ENCODE measurements at places on chromosomes 3 and 15.

- DNase-seq, result no peak
Measured at GRCh38 chr3:156035158-156035557, 85.2 kb upstream of the KCNAB1 start.

- DNase-seq, result no peak
Measured at GRCh38 chr3:42886294-42886822, 10.7 kb upstream of the CYP8B1 start.

GRCh38 chr15:68337826-68338225, 60.3 kb downstream of the FEM1B start:
- no peak for DNase-seq

GRCh38 chr3:142960322-142960850, 3.1 kb downstream of the PAQR9 start:
- no peak for DNase-seq

GRCh38 chr3:103950676-103951075, 1416.0 kb upstream of the ALCAM start:
- DNase-seq, result no peak

DNA sequence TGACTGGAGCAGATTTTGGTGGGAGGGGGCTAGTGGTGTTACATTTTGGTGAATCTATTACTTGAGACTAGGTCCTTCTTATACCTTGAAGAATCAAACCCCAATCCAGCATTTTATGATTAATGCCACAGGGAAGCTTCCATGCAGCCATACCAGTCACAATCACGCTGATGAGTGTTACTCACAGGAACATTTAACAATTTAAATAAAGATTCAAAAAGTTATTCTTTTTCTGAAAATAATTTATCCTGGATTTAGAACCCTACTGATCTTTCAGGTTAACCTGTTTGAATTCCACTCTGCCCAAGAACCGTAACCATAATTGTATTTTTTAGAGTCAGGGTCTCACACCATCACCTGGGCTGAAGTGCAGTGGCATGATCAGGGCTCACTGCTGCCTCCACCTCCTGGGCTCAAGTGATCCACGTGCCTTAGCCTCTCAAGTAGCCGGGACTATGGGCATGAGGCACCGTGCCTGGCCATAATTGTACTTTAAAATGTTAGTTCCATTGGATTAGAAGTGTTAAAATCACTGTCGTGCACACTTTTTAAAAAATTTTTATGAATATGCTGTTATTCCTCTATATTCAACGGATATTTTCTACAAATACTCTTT, 929 bp upstream of the MTMR10 start:
- no peak for DNase-seq

GRCh38 chr15:48861813-48862431, 16.0 kb upstream of the EID1 start:
- DNase-seq, result no peak

DNA sequence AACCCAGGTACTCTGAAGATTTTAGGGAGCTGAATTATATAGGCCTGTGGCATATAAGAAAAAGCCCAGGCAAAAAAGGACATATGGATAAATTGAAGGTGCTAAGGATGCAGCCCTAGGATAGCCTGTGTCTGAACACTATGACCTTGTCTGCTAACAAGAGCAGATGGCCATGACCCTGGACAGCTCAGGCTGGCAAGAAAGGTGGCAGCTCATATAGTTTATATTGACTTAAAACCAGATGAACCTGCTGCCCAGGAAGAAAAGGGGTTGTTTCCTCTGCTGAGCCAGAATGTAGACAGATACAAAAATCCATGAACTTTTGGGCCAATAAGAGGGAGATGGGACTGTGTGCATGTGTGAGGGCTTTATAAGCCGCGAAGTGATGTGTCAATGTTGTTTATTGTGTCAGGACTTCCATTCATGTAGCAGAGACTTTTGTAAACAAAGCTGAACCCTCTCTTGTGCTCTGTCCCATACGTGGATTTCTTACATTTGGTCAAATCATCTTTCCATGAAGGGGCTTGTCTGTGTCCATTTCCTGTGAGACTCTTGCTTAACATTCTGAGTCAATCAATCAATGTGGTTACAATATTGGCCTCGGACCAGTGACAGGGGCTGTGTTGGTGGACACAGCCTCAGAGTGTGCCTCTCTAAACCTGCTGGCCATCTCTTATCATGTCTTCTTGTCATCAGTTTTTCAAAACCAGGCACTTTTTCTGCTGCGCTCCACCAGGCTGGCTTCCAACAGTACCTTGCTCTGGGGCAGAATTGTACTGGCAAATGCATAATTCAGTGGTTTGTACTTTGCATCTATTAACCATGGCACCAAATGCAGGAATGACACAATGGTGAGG, 321.2 kb downstream of the WDR72 start:
- DNase-seq, result no peak

GRCh38 chr3:99875581-99875928, 57.9 kb downstream of the CMSS1 start:
- no peak for DNase-seq

GRCh38 chr3:187833799-187834578, 88.7 kb upstream of the BCL6 start:
- DNase-seq, result peak; percentile 14

DNA sequence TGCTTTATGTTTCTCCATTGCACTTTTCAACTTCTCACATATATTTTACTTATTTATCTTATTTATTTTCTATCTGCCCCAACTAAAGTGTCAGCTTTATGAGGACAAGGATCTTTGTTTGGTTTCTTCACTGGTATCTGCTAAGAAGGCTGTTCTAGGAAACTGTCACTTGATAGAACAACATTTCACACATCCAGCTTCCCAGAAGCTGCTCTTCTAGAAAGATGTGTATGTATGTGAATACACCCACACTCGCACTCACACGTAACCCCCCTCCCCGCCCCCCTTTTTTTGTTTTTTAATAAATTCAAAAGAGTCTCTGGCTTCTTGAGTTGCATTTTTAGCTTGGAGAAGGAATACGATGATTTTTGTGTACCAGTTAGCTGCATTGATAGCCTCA, 143.1 kb downstream of the AKAP13 start:
- no peak for DNase-seq

- DNase-seq, result no peak
Measured at GRCh38 chr3:196666001-196666867, 26.7 kb downstream of the NRROS start.

DNA sequence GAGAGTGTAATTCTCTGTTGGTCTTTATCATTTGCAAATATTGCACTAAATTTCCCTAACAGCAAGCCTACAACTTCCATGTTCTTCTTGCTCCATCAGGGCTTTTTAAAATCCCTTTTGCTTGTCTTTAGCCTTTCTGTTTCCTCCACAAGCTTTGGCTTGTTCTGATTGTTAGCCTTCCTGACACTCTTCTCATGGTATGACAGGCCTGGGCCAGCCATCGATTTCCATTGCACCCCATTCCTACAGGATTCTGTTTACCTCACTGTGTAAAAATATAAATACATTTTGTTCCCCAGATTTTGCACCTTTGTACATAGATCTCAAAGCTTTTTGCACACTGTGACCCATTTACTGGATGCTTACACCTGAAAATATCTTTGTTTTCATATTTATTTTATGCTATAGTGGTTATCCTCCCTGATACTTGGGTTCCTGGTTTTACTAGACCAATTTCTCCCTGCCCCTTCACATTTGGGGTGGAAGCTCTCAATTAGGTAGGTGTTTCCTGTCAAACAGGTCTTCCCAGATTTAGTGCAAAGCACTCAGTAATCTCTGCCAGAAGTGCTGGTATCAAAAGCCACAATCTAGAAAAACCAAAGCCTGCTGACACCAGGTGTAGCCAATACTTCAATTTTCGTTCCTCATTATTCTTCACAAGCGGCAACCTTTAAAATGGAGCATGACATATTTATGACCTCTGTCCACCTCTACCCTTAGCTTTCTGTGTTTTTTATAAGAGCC, 57.9 kb upstream of the PPP2R3A start:
- DNase-seq, result no peak

- DNase-seq, result no peak
Measured at GRCh38 chr3:132117642-132118041, 82.8 kb upstream of the CPNE4 start.

DNA sequence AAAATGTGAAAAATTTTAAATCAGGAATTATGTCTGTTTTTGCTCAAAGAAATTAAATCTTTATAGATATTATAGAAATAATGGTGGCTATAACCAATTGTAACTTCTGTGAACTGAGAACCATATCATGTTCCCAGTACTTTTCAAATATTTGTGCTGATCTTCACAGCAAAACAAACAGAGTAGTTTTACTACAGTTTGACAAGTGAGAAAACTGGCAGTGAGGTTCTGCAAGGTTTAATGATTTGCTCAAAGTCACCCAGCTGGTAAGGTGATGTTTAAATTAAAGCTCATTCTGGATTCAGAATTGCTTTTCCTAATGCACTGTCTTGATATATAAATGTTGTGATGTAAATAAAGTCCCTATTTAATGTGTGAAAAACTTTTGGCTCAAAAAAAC, 22.0 kb upstream of the SPTSSB start:
- DNase-seq, result no peak

GRCh38 chr3:30146978-30147377, 459.4 kb upstream of the TGFBR2 start:
- DNase-seq, result no peak

- no peak for DNase-seq
Measured at GRCh38 chr15:85743392-85744055, 51.2 kb downstream of the KLHL25 start.

- no peak for DNase-seq
Measured at GRCh38 chr15:60553163-60553562, 74.2 kb upstream of the ICE2 start.

DNA sequence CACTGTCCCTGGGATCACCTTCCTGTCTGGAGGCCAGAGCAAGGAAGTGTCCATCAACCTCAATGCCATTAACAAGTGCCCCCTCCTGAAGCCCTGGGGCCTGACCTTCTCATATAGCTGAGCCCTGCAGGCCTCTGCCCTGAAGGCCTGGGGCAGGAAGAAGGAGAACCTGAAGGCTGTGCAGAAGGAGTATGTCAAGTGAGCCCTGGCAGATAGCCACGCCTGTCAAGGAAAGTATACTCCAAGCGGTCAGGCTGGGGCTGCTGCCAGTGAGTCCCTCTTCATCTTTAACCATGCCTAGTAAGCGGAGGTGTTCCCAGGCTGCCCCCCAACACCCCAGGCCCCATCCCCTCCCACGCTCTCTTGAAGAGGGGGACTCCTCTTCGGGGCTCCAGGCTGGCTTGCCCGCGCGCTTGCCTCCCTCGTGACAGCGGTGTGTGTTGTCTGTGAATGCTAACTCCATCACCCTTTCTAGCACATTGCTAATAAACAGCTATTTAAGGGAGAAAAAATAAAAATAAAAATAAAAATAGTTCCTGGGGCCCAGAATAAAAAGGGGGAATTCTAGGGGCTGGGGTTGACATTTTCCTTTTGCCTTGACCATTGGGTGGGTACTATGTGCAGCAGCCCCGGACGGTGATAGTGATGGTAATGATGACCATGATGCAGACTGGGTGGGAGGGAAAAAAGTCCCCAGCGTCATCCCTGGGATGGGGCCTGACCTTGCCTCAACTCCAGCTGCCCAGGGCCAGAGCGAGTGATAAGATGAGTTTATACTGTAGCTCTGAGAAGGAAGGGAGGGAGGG, 3.3 kb upstream of the ALAS1 start:
- no peak for DNase-seq

- DNase-seq, result no peak
Measured at GRCh38 chr3:143170676-143171075, 51.1 kb downstream of the CHST2 start.

- no peak for DNase-seq
Measured at GRCh38 chr15:67755264-67755663, 70.0 kb upstream of the SKOR1 start.

DNA sequence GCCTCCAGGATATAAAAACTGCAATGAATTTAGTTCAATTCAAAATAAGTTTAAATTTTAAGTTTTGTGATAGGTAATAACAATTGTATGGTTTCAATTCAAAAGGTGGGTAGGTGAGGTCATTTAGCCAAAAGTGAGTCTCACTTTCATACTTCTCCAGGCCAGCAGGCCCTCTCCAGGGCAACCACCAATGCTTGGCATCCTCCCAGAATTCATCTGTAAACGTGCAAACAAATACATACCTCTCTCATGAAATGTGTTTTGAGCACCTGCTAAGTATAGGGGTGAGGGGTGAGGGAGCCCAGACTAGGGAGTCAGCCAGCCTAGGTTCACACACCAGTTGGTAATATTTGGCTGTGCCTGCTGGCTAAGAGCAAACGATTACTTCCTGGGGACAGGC, 22.0 kb upstream of the RBSN start:
- DNase-seq, result no peak

DNA sequence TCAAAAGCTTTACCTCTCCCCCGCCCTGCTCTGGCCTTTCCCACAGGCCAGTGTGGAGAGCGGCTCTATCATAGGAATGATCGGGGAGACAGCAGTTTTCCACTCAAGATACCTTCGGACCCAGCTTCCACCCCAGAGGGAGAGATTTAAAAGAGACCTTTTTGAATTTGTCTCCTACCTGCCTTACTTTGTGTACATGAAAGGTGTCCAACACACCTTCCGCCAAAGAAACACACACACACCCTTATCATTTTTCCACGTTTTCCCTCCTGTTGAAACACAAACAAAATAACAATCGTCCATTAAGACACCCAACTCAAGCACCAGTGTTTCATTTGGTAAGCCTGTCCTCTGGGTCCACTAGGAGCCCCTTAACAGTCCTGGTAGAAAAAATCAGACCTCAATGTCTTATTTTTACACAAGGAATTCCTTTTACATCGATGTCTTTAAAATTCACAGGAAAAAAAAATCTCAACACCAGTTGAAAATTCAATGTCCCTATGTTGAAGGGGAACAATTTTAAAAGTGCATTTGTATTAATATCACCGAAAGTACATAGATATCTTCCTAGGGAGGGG, 4.0 kb downstream of the HES1 start:
- DNase-seq, result no peak

- no peak for DNase-seq
Measured at GRCh38 chr15:70560617-70561328, 202.6 kb downstream of the UACA start.

- no peak for DNase-seq
Measured at GRCh38 chr15:82963471-82964341, 11.2 kb upstream of the HOMER2 start.

DNA sequence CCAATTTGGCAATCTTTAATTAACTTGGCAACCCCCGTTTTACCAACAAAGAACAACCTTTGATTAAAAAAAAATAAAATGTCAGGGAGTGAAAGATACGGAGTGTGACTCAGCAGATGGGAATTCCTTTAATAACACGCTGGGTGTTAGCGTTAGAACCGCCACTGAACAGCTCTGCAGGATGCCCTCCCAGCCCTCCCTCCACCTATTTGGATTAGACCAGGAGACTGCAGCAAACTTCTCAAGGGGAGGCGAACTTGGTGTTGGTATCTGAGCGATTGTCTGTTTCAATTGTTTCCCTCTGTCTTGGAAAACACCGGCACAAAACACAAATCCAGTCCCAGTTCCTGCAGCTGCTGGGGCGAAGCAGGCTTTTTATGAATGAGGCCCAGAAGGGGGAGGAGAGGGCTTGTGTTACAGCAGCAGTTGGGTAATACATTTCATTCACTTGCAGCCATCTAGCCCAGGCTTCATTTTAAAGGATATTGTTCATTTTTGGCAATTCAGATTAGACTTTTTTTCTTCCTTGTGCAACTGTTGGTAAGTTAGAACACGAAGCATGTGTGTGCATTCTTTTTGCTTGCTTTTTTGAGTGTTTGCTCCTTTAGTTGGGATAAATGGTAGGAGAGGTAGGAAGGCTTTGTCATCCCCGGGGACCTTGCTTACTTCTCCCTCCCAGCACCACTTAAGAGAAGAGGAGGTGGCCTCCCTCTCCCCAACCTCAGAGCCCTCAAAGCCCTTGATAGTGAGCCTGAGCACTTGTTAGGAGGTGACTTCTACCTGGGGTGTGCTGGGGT, 152.3 kb downstream of the IGF1R start:
- no peak for DNase-seq
